ENCODE measurements at places on chromosomes 4 and X. TPM values are rescaled to one million over a fixed set of nuclear protein-coding genes. Genes with fewer than 3 reads are reported as not detected.

The GPM6B gene
- total RNA-seq, result 5.3 TPM

The CXorf38 gene
- 9.9 TPM for total RNA-seq

The MAGEA9B gene
- total RNA-seq, result not detected

The CT83 gene
- total RNA-seq, result not detected

The BMX gene
- total RNA-seq, result not detected

The F8A3 gene
- 4.9 TPM for total RNA-seq

The NCAPG gene
- total RNA-seq, result 44.4 TPM

The STPG2 gene
- under 0.01 TPM for total RNA-seq

The UFSP2 gene
- total RNA-seq, result 37.5 TPM

The SUPT20HL1 gene
- 0.17 TPM for total RNA-seq

The FGFR3 gene
- 0.33 TPM for total RNA-seq

The EXOC1L gene
- total RNA-seq, result not detected

The GAB1 gene
- 12.5 TPM for total RNA-seq

The RADX gene
- 2.5 TPM for total RNA-seq

The TIGD4 gene
- 0.17 TPM for total RNA-seq

The RASL11B gene
- 0.66 TPM for total RNA-seq

The PDLIM3 gene
- 20.8 TPM for total RNA-seq

The ADH1A gene
- not detected for total RNA-seq

The GPR173 gene
- total RNA-seq, result 6.3 TPM

The MYOZ2 gene
- total RNA-seq, result 0.15 TPM

The CLOCK gene
- 19.1 TPM for total RNA-seq

The NAP1L3 gene
- total RNA-seq, result 4.9 TPM

The CEP135 gene
- total RNA-seq, result 3.5 TPM

The KIAA1210 gene
- total RNA-seq, result not detected

The MAGEB6 gene
- total RNA-seq, result not detected

The FMR1NB gene
- not detected for total RNA-seq

The NPY2R gene
- total RNA-seq, result not detected

The PNCK gene
- total RNA-seq, result 1.2 TPM

The RAB41 gene
- not detected for total RNA-seq

The PNMA6F gene
- total RNA-seq, result not detected

The SLC38A5 gene
- total RNA-seq, result 78.2 TPM

The IBSP gene
- total RNA-seq, result not detected

The YY2 gene
- 2.8 TPM for total RNA-seq

The TMEM47 gene
- total RNA-seq, result 77.8 TPM

The NLRP2B gene
- not detected for total RNA-seq

The GBA3 gene
- not detected for total RNA-seq
